ENCODE measurements at places on chromosomes 12 and 14.
A peak's percentile ranks its signal among the peaks of the same experiment; 100 is the strongest.

DNA sequence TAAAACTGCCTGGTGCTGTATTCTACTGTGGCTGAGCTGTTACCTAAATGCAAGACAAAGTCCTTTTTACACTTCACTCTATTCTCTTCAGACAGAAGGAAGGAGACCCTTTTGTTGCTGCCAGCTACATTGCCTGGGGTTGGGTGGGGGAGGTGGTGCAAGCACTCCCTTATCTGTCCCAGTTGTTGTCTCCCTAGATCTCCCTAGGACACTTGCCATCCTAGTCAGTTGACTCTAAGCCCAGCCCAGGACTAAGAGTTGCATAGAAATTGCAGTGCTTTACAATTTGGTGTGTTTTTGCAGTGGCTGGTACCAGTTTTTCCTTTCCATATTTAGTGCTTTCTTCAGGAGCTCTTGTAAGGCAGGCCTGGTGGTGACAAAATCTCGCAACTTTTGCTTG is 35.1 kb downstream of the SCYL2 start:
- no peak for DNase-seq

DNA sequence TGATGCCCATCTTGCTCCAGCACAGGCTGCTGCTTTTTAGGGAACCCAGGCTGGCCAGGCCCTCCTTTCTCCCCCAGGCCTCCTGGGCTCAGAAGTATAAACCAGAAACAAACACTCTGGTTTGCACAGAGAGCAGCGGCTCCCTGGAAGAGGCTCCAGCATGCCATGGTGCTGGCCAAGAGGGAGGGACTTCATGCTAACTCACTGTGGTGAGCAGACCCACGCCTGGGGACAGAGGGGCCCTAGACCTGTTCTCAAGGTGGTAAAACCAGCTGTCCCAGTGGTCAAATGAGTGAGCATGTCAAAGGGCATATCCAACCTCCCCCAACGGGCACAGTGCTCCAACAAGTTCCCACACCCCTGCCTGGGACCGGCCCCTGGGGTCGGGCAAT is 15.5 kb downstream of the BCL11B start:
- no peak for DNase-seq

DNA sequence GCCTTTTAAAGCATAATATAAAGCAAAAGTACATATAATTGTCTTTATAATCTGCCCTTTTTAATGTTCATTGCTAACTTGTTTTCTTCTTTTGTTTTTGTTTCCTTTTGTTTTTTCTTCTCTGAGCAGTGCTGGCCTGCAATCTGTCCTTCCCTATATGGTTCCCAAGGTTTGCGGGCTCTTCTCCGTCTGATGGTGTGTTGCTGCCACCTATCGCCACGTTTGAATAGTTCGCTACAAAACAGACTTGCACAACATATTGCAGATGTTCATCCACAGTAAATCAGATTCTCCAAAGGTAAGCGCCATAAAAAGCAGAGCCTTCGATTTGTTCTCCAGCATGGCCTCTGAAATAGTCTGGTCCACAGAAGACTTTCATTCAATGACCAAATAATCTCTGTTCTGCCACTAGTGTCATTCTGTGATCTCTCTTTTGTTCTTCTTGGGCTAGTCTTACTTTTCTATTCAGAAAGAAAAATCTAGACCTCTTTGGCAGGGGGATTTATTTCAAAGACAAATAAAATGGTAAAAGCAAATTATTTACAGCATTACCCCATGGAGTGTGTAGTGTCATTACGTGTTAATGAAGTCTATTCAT is 33.5 kb downstream of the C12orf50 start:
- DNase-seq: peak; percentile 48

DNA sequence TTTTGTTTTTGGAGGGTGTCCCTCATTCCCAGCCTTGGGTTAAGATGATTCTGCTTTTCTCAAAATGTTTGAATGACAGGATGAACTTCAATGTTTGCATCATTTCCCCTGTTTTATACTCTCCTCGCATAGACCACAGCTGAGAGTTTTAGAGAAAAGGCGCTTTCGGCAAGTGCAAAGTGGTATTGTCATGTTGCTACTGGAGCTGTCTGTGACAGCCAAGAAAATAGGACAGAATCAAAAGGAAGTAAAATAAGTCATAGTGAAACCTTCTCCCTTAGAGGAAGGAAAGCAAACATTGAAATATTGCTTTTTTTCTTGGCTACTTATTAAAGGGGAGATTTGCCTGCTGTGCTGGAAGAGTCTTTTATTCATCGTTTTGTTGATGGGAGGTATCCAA is 33.5 kb upstream of the ARHGAP5 start:
- no peak for DNase-seq

DNA sequence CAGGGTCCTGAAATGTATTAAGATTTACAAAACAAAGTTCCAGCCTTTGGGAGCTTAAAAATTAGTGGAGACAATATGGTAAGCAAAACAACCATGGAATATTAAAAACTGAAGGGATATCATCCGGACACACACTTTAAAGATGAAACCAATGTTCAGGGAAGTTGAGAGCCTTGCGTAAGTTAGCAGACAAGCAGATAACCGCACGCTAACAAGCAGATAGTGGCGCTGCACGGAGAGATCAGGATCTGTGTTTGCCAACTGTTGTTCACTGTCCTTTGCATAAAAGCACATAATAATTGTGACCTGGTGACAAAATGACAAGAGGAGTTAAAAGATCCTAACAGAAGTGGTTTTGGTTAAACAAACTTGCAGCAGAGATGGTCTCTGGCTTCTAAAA is 14.3 kb upstream of the TMEM229B start:
- DNase-seq: no peak

GRCh38 chr14:71586131-71586897 is 345.9 kb upstream of the RGS6 start:
- DNase-seq: no peak

- no peak for DNase-seq
These were observed 169.4 kb upstream of the PLEKHG7 start for GRCh38 chr12:92533280-92533890.

GRCh38 chr12:121295746-121296617 is 527 bp downstream of the CAMKK2 start:
- DNase-seq: peak; percentile 27

DNA sequence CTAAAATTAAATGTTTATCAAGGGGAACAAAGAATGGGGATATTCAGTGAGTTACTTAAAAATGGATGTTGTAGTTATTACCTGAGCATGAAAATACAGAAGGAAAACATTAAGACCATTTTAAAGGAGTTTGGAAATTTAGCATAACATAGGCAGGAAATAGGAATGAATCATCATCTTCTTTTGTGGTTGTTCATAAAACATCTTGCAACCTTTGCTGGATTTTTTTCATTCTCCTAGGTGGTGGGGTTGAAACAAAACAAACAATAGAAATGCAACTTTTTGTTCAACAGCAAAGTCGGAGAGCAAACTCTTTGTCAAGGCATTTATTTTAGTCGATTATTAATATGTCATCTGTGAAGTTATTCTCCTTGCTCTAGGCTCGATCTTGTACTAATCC is 275.1 kb downstream of the IPO8 start:
- DNase-seq: no peak

GRCh38 chr14:75711105-75711795 is 50.2 kb downstream of the TTLL5 start:
- DNase-seq: peak; percentile 46

DNA sequence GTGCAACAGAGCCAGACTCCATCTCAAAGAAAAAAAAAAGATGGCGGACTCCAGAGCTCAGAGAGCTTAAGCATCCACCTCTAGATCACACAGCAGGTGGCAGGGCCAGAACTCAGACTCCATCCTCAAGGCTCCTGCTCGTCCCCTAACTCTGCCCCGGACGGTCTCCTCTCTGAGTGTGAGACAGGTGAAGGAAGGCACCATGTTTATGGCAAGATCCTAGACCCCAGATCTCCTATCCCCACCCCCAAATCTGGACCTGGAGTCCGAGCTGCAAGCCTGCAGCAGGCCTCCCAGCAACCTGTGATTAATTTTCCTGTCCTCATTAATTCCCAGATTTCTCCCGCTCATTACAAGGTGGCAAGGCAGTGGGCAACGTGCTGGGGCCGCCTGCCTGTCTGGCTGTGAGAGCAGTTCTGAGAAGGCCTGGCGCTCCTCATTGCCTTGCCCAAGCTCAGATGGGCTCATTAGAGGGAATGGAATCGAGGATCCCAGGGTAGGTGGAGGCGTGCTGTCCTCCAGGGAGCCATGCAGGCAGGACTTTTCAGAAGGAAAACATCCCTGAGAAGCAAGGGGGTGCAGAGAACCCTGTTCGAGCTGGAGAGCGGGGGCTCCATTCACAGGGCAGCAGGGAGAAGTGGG is 296.6 kb upstream of the RTL1 start:
- DNase-seq: no peak

GRCh38 chr14:105421723-105422615 is 2.3 kb downstream of the MTA1 start:
- DNase-seq: no peak

DNA sequence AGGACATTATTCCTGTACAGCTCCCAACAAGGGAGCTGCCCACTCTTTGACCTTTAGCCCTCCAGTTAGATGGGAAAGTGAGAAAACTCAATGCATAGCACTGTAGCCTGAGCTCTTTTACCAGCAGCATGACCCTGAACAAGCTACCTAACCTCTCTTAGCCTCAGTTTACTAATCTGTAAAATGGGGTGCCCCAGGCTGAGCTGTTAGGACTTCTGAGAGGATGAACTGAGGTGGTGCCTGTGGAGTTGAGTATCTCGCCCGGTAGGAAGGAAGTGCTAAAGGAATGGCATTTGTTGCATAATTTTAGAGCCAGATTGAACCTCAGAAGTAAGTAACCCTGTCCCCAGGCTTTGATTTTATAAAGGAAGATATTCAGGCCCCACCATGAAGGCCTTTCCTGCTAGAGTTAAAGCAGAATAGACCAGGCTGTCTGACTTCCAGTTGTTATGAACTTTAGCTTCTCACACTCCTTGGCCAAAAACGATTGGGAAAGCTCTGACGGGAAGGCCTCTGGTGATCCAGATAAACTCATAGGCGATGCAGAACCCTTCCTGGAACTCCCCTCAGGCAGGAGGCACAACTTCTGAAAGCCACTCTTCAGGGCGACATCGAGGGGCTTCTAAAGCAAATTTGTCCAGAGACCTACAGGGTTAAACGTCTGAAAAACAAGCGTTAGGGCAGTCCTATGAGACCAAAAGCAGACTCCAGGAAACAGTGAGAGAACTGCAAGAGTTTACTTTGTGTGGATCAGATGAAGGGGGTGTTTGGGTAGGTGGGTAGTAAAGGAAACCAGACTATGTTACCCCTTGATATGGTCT is 2.5 kb upstream of the SERPINA10 start:
- no peak for DNase-seq

DNA sequence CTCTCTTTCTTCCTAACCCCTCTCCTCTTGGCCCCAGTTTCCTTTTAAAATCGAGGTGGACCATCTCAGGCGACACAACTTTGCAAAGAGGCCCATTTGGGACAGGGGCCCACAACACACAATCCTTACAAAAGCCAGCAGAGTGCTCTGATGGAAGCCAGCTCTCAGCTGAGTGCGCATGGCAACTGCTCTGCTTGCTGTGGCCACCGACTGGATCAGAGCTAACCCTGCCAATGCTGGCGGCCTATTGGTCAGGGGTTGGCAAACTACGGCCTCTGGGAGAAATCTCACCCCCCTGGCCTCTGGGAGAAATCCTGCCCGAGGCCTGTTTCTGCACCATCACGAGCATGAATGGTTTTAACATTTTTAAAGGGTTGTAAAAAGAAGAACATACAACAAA is 55.0 kb downstream of the AMN start:
- no peak for DNase-seq

DNA sequence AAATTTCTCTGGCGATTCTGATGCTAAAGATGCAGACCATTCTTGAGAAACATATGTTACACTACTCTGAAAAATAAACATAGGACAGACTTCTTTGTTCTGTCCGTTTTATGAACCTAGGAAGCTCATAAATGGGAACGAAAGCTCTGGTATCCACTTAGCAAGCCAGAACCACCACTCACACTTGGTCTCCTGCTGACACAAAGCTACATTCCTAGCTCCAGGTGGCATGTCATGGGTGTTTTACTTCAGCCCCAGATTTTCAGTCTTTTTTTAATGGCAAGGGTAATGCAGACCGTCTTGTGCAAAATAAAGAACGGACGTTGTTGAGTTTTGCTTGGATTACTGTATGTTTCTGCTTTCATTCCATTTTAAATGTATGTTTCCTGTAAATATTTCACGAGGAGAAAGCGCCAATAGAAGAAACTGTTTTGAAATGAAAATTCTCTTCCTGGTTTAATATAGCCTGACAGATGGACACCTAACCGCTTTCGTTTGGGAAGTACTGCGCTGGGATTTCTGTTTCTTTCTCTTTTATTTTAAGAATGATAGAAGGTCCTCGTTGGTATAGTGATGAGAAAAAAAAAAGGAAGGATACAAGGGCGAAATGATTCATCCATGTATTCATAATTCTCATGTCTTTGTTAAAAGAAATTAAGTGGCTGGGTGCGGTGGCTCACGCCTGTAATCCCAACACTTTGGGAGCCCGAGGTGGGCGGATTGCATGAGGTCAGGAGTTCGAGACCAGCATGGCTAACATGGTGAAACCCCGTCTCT is 871 bp upstream of the COQ5 start:
- peak; percentile 67 for DNase-seq

DNA sequence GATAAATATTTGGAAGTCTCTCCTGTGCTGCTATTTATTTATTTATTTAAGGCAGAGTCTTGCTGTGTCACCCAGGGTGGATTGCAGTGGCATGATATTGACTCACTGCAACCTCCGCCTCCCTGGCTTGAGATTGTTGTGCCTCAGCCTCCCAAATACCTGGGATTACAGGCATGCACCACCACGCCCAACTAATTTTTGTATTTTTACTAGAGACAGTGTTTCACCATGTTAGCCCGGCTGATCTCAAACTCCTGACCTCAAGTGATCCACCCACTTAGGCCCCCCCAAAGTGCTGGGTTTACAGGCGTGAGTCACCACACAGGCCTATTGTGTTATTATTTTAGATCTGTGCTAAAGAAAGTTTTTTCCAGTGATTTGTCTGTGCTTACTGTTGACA is 225.2 kb downstream of the CCER1 start:
- peak; percentile 34 for DNase-seq

DNA sequence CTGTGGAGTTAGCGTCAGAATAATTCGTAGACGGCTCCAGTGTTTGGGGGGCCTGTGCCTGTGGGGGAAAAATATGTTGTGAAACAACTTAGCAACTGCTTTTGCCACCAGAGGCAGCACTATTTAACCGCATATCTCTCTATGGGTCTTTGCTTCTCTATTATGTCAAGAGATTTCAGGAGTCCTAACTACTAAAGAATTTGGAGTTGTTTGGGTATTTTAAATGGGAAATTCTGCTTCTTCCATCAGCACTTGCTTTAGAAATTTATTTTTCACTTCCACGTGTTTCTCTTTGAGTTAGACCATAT is 594 bp upstream of the CLEC14A start:
- DNase-seq: no peak

GRCh38 chr12:104534857-104535248 is 78.1 kb downstream of the CHST11 start:
- DNase-seq: no peak

DNA sequence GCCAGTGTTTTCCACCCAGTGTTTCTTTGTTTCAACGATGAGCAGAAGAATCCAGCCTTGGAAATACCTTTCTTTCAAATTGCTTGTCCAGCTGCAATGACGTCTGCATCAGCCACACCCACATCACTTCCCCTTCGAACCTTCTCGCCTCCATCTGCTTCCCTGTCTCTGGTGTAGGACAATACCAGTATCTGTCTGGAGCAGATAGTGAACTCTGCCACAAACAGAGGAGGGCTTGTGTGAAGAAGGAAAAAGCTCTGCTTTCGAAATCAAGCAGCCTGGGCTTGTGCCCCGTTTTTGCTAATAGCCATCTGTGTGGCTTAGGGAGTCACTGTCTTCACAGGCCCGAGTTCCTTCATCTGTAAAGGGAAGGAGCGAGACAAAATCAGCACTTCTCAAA is 415.4 kb downstream of the ZFP36L1 start:
- DNase-seq: peak; percentile 75

Data from dermis microvascular lymphatic vessel endothelial cell (primary cell).